ENCODE measurements at places on chromosomes 12 and 14.

- DNase-seq = no peak
These were observed 10.3 kb downstream of the CCDC175 start for GRCh38 chr14:59566296-59566695.

GRCh38 chr12:74903522-74903921 lies 306.1 kb downstream of the KCNC2 start:
- DNase-seq = peak; percentile 6

DNA sequence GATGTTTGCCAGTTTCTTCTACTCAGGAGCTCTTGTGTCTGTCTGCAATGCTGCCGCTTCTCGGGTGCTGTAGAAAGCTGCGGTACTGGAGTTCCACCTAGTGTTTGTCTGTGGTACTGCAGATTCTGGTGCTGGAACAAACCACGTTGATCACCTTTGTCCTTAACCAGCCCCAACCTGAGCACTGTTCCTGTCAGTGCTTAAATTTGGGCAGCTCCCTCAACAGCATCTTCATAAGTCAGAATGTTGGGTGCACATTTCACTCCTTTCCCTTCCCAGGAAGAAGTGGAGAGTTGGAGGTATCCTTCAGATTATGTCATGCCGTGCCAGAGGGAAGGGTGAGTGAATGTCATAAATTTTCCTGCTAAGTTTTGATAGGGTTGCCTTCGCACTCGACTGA lies 48.7 kb upstream of the LALBA start:
- peak; percentile 78 for DNase-seq

GRCh38 chr12:126509572-126509971 lies 1444.3 kb downstream of the AACS start:
- no peak for DNase-seq

DNA sequence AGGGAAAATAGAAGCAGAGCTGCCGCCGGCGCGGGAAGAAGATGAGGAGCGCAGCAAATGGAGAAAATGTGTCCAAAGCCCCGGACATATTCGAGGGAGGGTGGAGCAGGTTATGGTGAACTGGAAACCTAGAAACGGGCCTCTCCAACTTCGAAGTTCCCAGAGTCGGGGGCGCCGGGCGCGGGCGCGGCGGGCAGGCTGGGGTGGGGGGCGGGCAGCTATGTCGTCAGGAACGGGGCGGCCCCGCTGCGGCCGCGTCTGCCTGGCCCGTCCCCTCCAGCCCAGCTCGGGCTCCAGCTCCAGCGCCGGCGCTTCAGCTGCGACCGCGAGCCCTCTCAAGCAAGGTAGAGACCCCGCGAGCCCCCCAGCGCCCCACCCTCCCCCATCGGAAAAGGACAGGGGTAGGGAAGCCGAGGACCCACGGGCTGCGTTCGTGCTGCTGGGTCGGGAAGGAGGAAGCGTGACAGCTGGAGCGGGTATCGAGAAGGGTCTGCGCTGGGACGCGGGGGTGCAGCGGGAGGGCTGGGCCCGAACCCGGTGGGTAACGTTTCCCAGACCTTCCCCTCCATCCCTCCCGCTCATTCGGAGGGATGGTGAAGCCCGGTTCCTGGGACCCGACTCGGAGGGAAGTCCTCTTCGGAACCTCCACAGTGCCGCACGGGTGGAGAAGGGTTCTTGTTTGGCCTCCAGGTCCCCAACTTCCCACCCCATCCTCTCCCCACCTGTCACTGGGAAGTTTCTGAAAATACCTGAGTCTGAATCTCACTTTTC lies 1.0 kb downstream of the DGKA start:
- peak; percentile 42 for DNase-seq

- no peak for DNase-seq
These were observed 13.5 kb upstream of the TNFAIP2 start for GRCh38 chr14:103109535-103110441.

DNA sequence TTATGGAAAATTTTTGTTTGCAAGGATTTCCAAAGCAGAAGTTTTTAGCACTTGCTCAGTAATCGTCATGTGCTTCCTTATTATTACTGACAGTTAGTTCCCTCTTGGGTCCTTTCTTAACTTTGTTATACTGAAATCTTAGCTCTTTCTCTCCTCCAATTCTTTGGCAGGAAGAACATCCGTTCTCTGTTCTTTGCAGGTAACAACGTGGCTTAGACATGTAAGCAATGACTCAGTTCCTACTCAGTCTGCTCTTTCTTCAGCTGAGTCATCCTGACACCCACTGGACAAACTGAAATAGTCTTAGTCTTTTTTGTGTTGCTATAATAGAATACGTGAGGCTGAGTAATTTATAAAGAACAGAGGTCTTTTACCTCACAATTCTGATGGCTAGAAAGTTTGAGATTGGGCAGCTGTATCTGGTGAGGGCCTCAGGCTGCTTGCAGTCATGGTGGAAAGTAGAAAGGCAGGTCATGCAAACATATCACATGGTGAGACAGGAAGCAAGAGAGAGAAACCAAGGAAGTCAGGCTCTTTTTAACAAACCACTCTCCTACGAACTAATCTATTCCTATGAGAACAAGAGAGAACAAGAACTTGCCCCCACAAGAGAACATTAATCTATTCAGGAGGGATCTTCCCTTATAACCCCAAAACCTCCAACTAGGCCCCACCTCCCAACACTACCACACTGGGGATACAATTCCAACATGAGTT lies 49.2 kb downstream of the TESPA1 start:
- peak; percentile 75 for DNase-seq

DNA sequence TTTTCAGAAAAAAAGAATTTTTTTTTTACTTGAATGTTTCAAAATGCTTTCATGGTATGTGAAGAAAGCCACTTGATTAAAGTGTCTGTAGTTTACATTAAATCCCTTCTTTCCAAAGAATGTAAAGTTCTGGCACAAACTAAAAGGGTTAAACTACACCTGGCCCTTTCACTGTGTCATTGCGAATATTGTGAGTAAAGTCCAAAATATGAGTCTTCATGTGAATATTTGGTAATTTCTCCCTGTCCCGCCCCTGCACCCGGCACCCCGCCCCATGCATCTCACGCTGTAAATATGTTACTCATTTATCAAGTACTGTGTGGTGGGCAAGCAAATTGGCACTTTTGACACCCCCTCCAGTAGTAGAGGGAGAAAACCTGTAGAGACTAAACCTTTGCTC lies 274.7 kb downstream of the TTC6 start:
- DNase-seq = no peak

Data from suppressor macrophage treated with lipopolysaccharide for 4 hours (primary cell).